Hepatic stellate cell (primary cell): ENCODE measurements at places on chromosomes 4 and X.
A peak's percentile ranks its signal among the peaks of the same experiment; 100 is the strongest.

DNA sequence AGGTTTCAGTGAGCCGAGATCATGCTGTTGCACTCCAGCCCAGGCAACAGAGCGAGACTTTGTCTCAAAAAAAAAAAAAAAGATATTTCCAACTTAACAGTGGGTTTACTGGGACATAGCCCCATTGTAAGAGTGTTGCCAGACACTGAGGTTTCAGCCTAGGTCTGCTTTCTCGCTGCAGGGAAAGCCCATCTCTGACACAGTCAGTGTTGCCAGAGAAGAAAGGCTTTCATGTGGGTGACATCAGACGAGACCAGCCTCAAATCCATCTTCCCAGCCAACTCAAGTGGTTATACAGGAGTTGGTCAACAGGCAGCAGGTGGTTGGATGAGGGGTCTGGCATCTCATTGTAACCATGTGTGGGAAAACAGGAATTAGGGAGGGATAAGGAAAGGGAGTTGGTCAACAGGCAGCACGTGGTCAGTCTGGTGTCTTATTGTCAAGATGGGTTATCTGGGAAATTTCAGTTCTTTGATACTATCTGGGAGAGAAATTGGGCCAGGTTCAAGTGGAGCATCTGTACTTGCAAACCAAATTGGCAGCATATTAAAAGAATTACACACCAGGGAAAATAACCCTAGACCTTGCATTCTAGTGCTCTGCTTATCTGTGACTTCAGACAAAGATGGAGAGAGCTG is 41.1 kb downstream of the NELFA start:
- no peak for DNase-seq

- no peak for DNase-seq
These were observed 244.2 kb upstream of the NR3C2 start for GRCh38 chr4:148686449-148686848.

DNA sequence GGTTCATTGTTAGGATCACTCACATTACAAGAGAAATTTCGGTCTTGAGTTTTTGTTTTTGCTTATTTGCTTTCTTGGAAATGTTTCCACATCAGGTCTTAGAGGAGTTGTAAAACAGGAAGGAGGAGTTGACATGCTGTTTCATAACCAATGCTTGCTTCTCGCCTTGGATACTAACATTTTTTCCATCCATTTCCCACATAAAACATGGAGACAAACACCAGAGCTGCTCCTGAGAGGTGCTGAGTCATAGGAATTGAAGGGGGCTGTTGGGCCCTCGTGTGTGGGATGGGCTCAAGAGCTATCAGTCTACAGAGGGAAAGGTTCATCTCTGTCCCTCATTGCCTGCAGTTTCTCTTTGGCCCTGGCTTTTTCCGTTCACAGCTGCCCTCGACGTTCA is 29.9 kb downstream of the TBL1X start:
- no peak for DNase-seq

DNA sequence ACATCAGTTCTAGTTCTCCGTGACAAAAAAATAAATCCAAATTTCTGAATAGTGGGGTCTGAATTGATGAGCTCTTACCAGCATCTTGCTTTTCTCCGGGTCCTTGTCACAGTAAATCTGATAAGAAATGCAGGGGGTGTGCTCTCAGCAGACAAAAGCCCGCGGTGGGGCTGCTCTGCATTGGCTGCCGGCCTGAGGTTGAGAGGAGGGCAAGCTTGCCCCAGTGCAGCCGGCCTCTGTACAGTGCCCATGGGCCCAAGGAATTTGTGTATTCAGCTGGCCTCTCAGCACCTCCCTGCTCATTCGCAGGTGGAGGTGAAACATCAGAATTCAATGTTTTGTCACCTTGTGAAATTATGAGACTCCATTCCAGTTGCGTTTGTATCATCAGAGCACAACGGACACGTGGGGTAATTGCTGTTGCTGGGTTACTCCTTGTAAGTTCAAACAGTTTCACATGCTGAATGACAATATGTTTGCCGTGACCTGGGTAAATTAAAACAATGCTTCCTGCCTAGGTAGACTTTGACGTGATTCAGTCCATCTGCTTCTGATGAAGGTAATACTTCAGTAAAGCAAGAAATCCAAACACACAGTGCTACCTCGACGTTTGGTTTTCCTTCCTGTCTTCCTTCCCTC is 596.4 kb downstream of the MID1IP1 start:
- DNase-seq: no peak

DNA sequence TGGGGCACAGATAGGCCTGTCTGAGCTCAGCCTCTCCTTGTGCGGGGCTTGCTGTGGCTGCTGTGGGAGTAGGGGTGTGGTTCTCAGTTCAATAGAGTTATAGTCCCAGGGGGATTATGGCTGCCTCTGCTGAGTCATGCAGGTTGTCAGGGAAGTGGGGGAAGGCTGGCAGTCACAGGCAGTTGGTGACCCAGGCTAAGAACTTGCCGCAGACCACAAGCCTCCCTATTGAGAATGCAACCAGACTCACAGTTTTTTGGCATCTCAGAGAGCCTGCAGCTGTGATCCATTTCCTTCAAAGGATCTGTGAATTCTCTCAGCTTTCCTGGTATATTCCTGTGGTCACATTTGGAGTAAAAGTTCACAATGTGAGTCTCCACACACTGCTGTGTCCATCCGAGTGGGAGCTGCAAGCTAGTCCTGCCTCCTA is 364.9 kb downstream of the ZNF674 start:
- peak; percentile 12 for DNase-seq

GRCh38 chr4:180967936-180968335 is 1275.3 kb upstream of the TENM3 start:
- DNase-seq: no peak

- no peak for DNase-seq
These were observed 80.0 kb downstream of the ARSJ start for GRCh38 chr4:113899271-113900070.

GRCh38 chrX:48883729-48884128 is 13.8 kb downstream of the TIMM17B start:
- DNase-seq: peak; percentile 1

- no peak for DNase-seq
These were observed 125.3 kb downstream of the CCNG2 start for GRCh38 chr4:77282305-77282704.

GRCh38 chr4:61995717-61996340 is 795.7 kb downstream of the ADGRL3 start:
- no peak for DNase-seq

DNA sequence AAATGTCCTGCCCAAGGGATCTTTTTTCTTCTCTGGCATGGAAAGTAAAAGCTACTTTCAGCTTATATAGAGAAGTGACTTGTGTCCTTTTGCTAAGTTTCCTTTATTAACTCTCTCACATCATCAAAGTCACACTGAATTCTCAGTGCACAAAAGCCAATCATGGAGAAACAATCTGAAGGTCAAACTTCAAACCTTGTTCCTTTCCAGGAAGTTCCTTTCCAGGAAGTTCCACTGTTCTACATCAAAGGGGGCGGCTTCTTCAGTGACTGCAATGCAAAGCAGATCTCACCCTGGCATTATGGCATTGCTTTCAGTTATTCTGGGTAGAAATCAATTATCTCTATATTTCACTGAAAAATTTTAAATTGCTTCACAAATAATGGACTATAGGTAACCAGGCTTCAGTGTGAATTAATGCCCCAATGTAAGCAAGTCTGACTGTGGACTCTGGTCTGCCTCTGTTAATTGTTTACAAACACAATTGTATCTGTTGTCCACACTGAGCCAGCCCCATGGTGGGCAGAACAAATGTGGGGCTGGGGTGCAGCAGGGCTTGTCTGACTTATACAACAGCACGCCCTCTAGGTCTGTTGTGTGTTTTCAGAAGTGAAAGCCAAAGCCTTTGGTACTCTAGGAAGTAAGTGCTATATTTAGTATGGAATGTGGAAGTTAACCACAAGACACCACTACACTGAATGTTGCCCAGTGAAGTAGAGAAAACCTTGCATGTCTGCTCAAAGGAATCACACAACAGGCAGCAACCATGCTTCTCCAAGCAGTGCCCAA is 98.8 kb downstream of the CDS1 start:
- DNase-seq: peak; percentile 63

GRCh38 chrX:84735025-84735424 is 232.8 kb upstream of the HDX start:
- DNase-seq: no peak

GRCh38 chr4:120718979-120719566 is 203.5 kb downstream of the PRDM5 start:
- DNase-seq: peak; percentile 17

DNA sequence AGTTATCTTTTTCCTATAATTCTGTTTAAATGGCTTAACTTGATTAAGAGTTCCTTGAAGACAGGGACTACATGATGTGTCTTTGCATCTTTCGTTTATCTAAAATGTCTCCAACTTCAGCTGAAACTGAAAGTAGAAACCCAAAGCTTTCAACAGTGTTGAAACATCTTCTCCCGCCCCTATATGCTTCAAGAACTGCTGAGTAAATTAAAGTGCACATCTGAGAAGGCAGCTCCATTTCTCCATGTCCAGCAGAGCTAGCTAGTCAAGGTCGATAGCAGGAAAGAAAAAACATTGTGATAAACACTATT is 185.7 kb upstream of the TBL1X start:
- peak; percentile 20 for DNase-seq

- DNase-seq: no peak
These were observed 237.1 kb downstream of the ZNF674 start for GRCh38 chrX:46308110-46308509.

GRCh38 chr4:176782191-176782590 is 10.5 kb downstream of the VEGFC start:
- DNase-seq: no peak

- no peak for DNase-seq
These were observed 85.4 kb downstream of the DCHS2 start for GRCh38 chr4:154406018-154406795.

GRCh38 chr4:100516225-100516624 is 1.6 kb downstream of the EMCN start:
- no peak for DNase-seq

GRCh38 chr4:101125045-101125942 is 222.0 kb downstream of the PPP3CA start:
- DNase-seq: no peak

GRCh38 chr4:55925241-55925640 is 23.5 kb upstream of the CEP135 start:
- no peak for DNase-seq

- DNase-seq: no peak
These were observed 7.7 kb downstream of the COL4A5 start for GRCh38 chrX:108447303-108447702.

DNA sequence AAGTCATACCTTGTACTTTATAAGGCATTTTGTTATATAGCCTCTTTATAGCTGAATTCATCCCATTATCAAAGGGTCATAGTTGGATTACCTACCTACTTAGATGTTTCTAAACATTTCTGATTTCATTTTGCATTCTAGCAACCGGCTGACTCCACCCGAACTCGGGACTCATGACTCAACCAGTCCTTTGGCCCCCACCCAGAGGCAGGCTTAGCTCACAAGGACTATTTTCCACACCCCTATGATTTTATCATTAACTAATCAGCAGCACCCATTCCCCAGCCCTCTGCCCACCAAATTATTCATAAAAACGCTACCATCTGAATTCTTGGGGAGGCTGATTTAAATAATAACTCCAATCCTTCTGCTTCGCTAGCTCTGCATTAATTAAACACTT is 79.9 kb upstream of the EGFL6 start:
- DNase-seq: no peak

GRCh38 chrX:12672367-12673106 is 118.7 kb upstream of the PRPS2 start:
- no peak for DNase-seq

GRCh38 chrX:133681897-133682296 is 266.6 kb upstream of the GPC4 start:
- no peak for DNase-seq

DNA sequence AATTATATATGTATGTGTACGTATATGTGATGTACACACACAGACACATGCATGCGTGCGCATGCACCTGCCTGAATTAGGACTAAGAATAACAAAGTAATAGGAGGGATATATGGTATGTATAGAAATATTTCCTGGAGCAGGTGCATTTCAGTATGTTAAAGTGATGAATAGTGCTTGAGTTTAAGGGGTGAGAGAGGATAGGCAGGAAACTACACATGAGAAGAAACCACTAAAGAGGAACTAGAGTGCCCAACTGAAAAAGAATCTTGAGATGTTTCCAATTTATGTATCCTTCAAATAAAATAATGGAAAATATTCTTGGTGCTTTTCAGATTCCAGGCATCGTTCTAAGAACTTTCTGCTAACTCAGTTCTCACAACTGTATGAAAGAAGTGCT is 52.6 kb upstream of the UNC5C start:
- DNase-seq: no peak

- no peak for DNase-seq
These were observed at the start of gene TLR1 for GRCh38 chr4:38804654-38805295. TSS of gene TLR1 (minus strand) at chr4:38804791. CDS start at chr4:38798831, 5,960 bp downstream.

DNA sequence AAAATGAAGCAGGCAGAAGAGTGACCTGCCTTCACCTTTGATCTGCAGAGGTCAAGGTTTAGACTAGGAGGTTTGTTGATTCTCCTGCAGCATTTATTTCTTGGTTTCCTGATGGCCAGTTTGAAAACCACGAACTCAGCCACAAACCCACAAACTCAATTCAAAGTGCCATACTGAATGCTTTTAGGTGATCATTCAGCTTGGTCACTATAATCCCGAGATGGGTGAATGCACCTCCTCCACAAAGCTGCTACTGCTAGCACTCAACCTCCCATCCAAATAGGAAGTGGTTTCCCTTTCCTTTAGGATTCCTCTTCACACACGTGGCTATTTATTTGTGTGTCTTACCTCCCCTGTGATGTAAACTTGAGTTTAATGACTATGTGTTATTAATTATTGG is 225.2 kb downstream of the MID1 start:
- no peak for DNase-seq

GRCh38 chr4:166309286-166309685 is 436.2 kb downstream of the TLL1 start:
- no peak for DNase-seq

- DNase-seq: no peak
These were observed 460.3 kb downstream of the MID1IP1 start for GRCh38 chrX:39261446-39262147.

- DNase-seq: no peak
These were observed 66.4 kb upstream of the BANK1 start for GRCh38 chr4:101724093-101724492.

GRCh38 chr4:145352438-145353145 is 129.1 kb upstream of the SMAD1 start:
- DNase-seq: no peak
